ENCODE measurements at places on chromosomes 4 and X. TPM values are rescaled to one million over a fixed set of nuclear protein-coding genes. Genes with fewer than 3 reads are reported as not detected.

DNA sequence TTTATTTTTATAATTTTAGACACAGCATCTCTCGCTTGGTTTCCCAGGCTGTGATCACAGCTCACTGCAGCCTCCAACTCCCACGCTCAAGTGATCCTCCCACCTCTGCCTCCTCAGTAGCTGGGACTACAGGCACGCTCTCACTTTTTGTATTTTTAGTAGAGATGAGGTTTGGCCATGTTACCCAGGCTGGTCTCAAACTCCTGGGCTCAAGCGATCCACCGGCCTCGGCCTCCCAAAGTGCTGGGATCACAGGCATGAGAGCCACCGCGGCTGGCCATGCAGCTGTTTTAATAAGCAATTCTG lies 39.1 kb downstream of the DHRSX start:
- DNase-seq, result no peak

GRCh38 chr4:25110527-25111329 lies 49.5 kb downstream of the SEPSECS start:
- no peak for DNase-seq

- peak; percentile 55 for DNase-seq
Measured at GRCh38 chr4:140256941-140257340, 103.0 kb upstream of the MAML3 start.

DNA sequence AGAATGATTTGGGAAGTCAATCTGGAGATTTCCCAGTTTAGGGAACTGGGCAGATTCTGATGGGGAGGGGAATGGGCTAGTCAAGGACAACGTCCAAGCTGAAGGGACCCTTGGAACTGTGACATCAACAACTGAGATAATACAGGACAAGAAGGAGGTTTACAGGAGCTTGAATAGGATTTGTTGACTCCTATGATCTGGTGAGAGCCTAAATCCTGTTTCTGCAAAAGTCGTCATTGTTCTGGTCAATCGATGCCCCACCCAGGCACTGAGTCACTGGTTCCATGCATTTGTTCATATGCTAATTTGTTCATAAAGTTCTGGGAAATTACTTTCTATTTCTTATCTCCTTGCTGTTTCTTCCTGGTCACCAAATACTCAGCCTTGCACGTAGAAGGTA lies 15.3 kb upstream of the PDGFRA start:
- no peak for DNase-seq

DNA sequence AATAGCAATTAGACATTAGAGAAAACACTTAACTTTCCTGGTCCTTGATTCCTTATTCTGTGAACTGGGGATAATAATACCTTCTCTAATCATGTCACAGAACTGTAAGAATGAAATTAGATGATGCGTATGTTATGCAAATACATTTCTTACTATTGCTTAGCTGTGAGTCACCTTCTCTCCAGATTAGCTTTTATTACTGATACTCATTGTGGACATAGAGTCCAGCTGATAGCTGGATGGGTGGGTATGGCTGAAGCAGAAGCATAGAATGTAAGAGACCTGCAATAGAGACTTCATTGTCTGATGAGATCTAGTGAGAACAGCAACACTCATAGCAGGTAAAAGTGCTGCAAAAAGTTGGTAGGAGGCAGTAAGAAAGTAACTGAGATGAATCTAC lies 437.2 kb upstream of the ZFP42 start:
- no peak for DNase-seq

GRCh38 chr4:86294883-86295282 lies 65.0 kb downstream of the MAPK10 start:
- DNase-seq, result no peak

DNA sequence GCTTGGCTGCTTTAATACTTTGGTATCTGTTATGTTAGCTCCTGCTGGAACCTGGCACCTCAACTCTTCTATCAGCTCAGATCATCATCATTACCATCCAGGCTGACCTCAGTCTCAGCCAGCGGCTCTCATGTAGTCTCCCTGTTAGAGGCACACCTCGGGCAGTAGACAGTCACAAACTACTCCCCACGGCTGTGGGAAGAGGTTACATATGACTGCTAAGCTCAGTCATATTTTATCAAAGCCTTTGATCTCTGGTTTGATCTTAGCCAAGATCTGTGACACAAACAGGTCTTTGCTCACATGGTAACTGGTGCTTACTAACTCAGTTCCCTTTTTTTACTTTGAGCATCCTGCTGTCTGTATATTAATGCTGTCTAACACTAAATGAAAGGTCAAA lies 384.9 kb downstream of the CENPC start:
- DNase-seq, result no peak

CLDN22 gene
- not detected for total RNA-seq

HEPH gene
- not detected for total RNA-seq
